SHP77 (cell line): ENCODE measurements at places on chromosomes 3 and 15.

- DNase-seq, result no peak
Measured at GRCh38 chr3:68648494-68648893, 283.9 kb downstream of the TAFA4 start.

DNA sequence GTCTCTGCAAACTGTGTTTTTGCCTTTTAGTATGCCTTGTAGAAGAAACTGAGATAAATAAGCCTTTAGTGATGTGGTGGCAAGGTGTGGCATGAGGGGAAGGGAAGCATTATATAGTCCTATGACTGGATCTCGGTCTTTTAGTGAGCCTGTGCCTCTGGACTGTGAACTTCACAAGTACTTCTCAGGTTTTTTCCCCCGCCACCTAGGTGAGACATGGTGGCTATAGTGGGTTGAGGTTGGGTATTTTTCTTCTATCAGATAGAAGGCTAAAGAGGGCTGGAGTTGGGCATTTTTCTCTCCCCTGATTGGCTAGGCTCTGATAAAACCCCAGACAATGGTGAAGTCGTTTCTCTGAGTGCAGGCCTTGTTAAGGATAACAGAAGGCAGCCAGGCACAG lies 38.7 kb upstream of the ZFAND6 start:
- DNase-seq, result no peak

DNA sequence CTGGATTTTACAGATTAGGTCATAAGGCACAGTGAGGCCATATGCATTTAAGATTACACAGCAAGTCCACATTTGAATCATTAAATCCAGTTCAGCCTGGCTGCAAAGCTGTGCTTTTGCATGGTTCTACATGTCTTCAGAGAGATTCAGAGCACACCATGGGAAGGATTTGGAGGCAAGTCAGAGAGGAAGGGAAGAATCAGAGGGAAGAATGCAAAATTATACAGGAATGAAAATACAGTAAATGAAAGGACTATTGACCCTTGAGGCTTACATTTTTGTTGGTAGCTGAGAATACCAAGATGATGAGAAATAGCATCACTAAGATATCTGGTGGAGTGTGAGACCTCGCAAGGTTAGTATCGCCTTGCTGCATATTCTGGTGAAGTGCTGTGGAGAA lies 13.9 kb downstream of the FILIP1L start:
- DNase-seq, result no peak

GRCh38 chr15:31100738-31101137 lies 787 bp downstream of the TRPM1 start:
- peak; percentile 45 for DNase-seq

DNA sequence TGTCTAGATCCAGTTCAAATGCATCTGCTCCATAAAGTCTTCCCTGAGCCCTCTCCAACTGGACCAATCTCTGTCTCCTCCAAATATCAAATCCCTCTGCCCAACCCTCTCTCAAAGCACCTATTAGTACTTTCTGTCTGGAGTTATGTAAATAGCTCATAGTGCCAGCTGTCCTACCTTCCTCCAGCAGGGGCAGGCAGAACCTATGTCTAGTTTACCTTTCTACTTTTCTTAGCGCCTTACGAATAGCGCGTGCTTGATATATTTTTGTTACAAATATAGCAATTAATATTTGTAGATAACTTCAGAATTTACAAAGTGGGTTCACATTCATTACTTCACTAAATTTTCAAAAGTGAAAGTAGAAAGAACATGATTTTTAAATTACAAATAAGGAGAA lies 14.0 kb upstream of the CCDC80 start:
- no peak for DNase-seq

DNA sequence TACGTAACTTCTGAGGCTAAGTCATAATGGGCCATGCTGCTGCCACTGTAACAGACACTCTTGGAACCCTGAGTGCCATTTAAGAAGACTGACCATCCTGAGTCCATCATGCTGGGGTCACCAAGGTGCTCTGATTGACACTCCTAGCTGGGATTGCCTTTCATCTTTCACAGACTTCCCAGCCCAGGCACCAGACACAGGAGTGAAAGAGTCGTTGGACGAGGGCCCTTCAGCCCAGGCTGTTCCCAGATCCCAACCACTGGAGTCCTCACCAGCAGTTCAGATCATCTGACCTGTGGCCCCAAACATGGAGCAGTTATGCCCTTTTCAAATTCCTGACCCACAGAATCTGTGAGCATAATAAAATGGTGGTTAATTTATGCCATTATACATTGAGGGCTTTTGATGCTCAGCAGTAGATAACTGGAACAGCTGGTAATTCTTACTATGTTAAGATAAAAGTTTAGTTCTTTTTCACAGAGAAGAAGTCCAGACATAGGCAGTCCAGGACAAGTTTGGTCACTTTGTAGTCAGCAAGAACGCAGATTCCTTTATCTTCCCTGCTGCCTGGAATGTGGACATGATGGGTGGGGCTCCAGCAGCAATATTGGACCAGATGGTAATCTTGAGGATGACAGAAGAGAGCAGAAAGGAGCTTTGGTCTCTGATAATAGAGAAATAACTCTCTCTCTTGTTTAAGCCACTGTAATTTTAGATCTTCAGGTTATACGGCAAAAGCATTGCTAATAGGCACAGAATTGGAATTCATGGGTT lies 7.3 kb upstream of the EHD4 start:
- DNase-seq, result no peak

GRCh38 chr15:95826412-95827195 lies 503.9 kb upstream of the NR2F2 start:
- DNase-seq, result no peak

DNA sequence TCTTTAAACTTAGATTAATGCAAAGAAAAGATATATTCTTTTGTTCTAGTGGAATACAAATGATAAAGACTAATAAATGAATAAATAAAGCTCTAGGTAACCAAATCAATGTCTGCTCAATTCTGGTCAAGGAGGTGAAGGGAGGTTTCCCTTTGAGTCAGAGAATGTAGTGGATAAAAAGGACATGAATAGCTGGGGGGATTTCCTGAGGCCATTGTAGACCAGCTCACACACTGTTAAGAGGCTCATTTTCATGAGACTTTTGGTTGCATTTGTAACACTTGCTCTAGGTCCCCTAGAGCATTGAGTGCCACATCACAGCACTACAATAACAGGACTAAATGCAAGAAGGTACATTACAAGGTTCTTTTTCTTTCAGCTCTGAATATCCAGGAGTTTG lies 170.7 kb downstream of the TIGIT start:
- no peak for DNase-seq

DNA sequence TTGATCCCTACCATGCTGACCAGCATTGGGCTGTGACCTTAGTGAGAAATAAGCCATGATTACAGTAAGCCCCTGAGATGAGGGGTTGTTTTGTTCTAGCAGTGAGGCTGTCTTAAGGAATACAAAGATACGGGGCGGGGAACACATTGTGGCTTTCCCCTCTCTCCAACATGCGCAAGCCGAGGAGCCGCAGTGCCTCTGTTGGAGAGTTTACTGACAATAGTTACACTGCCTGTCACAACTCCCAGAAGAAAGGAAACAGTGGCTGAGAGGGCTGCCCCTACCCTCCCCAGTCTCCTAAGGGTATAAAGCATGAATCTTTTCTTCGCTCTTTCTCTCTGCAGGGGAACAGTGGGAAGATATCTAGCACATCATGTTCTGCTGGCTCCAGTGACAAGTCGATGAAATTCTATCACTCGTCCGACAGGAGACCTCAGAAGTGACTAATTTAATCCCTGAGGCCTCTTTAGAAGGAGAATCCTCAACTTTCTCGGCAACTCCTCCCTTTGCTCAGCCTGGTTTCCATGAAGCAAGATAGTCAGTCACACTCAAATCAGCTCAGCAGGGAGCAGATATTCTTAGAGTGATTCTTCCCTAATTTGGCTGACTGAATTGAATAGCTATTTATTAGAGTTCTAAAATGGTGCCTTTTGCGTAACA lies 409.0 kb upstream of the PROK2 start:
- DNase-seq, result no peak

- DNase-seq, result no peak
Measured at GRCh38 chr3:171604370-171604769, 144.2 kb upstream of the TNIK start.

DNA sequence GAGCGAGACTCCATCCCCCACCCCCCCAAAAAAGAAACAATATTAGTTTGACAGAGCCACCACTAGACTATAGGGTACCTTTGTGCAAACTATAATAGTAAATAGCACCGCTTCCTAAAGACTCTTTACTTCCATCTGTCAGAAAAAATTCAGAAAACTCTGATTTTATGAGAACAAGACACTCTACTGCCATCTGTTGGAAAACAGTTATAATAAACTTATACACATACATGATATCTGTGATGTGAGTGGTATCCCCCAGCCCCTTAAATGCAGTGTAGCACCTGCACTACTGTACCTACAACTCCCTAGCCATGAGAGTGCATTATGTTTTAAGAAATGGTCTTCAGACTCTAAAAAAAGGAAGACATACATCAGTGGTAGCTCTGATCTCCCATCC lies 47.1 kb upstream of the CTDSPL start:
- DNase-seq, result peak; percentile 4

DNA sequence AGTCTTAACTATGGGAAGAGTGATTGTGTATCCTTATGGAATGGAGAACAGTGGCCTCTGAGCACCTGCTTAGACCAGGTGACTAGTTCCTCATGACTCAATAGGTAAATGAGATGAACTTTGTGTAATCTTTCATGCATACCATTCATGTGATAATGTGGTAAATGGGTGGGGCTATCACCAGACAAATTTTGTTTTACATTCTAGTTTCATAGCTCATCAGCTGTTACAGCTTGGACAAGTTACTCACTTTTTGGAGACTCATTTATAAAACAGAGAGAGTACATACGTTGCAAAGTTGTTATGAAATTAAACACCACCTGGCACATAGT lies 103.7 kb upstream of the TGFBR2 start:
- no peak for DNase-seq

DNA sequence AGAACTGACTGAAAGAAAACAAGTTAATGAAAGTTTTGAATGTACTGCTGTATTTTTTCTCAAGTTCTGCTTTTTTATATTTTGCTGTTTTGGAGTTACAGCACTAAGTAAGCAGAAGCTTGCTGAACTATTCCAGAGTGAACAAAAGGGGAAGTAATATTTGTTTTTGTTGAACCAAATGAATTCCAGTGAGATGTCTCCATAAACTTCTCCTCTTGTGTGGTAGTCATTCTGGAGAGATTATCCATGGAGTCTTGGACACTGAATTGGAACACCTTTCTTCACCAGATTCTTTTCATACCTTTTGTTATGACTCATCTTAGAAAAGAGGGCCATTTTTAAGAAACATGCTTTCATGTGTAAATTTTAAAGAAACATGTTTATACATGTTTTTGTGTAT lies 8.8 kb downstream of the ANKUB1 start:
- DNase-seq, result no peak

DNA sequence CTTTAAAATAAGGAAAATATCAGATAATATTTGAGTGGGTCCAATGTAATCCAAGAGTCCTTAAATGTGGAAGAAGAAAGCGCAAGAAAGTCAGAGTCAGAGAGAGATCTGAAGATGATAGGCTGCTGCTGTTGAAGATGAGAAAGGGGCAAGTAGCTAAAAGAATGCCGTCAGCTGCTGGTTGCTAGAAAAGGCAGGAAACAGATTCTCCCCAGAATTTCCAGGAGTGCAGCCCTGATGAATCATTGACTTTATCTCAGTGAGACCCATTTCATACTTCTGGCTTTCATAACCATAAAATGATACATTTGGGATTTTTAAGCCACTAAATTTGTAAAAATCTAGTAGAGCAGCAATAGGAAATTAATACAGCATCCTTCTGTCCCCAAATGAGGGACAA lies 7.5 kb upstream of the CHMP2B start:
- DNase-seq, result no peak

DNA sequence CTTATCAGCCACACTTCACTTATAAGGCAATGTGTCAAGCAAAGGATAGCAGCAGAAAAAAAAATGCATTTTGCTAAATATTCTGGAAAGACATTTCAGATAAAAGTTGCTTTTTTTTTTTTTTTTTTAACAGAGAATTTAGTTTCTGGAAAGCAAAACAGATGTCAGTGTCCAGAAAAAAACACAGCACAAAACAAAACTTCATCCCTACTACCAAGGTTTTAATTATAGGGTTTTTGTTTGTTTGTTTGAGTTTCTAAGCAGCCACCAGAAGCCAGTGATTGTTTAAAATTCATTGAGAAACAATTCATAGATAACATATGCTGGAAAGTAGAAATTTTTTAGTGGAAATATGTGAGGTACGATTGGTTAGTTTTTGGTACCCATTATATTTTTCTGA lies 1202.7 kb downstream of the OTOL1 start:
- DNase-seq, result no peak

DNA sequence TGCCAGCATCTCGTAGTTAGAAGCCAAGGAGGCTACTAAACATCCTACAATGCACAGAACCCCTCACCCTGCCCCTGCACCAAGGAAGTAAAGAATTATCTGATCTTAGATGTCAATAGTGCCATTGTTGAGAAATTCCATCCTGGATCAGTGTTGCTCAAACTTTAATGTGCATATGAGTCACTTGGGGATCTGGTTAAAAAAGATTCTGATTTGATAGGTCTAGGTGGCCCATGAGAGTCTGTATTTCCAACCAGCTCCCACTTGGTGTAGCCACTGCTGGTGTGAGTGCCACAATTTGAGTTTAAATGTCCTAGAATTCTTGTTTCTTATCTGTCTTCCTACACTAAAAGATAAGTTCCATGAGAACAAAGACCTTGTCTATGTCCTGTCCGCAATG lies 43.7 kb downstream of the TMEM45A start:
- no peak for DNase-seq

DNA sequence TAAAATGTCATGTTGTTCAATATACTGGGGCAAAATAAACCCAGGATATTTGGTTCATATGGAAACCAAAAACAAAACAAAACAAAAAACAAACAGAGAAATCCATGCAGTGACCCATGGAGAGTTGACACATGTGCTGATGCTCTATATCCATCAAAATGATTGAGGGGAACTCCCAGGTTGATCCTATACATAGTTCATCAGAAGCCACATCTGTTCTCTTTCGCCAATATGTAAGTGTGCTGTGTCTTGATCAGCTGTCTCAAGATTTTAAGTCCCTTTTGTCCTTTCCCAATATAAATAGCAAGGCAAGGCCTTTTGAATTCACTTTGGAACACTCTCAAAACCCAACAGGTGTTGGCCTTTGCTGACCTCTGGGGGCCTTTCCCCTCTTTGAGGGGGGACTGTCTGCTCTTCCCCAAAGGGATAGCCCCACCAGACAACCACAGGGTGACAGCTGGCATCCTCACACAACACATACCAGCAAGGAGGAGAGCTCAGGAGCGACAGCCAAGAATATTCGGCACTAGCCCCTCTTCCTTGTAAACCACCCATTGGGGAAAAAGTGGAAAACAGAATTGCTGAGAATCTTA lies 209.4 kb upstream of the CD96 start:
- no peak for DNase-seq

DNA sequence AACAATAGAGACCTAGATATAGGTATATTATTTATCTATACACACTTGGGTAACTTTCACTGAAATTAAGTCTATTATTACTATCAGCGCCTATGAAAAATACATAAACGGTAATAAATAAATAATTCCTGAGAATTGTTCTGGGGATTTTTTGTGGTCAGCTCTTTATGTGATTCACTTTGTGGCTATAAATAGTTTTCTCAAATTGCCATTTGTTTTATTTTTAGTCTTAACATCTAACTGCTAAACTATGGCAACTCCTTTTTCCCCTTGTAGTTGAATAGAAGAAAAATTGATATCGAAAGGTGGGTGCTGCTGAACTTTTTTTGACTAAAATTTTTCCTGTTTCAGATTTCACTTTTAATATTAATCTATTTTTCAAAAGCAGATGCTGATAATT lies 189.0 kb downstream of the VGLL3 start:
- DNase-seq, result no peak
